ENCODE measurements at places on chromosomes 1 and 21. TPM values are rescaled to one million over a fixed set of nuclear protein-coding genes. Genes with fewer than 3 reads are reported as not detected.

PITHD1 gene
- total RNA-seq = 24.5 TPM

GSTM5 gene
- 13.4 TPM for total RNA-seq

SOX13 gene
- total RNA-seq = 1.8 TPM

SMPDL3B gene
- total RNA-seq = not detected

CSTB gene
- 19.9 TPM for total RNA-seq

SLAMF9 gene
- total RNA-seq = not detected

DHCR24 gene
- 53.3 TPM for total RNA-seq

Data from bronchial smooth muscle cell (primary cell).